ENCODE measurements at places on chromosomes 7 and 10.

GRCh38 chr7:28641752-28642545 is 229.6 kb downstream of the CREB5 start:
- no peak for DNase-seq

DNA sequence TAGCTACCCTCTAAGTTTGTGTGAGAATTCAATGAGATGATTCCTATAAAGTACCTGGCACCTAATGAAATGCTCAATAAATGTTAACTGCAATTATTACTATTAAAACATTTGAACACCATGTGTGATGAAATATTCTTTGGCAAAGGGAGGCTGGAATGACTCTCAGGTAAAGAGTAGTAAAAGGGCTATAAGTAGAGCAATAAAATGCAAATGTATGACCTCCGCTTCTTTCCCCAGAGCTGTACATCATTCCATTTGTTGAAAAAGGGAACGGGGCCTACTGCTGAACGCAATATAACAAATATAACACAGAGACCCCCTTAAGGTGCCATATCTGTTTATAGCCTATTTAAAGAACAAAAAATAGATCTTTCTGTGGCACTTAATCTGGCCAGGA is 27.8 kb downstream of the CELF2 start:
- no peak for DNase-seq

- DNase-seq = peak; percentile 82
These were observed 21.0 kb downstream of the UPP1 start for GRCh38 chr7:48109848-48110663.

DNA sequence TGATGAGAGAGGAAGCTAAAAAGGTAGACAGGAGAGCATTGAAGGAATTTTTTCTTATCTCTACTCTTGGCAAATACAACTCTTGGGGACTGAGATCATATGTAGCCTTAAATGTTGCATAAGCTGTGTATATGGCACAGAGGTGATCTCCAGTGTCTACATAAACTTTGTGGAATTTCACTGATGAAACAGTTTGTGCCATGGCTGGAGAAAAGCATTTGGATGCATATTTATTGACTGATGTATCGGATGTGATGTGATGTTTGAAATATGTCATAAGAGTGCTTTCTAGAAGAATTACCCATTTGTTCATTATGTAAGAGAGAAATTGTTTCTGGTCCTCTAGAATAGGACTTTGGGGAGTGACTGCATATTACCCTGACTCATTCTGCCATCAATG is 244.9 kb upstream of the LRRTM3 start:
- no peak for DNase-seq

DNA sequence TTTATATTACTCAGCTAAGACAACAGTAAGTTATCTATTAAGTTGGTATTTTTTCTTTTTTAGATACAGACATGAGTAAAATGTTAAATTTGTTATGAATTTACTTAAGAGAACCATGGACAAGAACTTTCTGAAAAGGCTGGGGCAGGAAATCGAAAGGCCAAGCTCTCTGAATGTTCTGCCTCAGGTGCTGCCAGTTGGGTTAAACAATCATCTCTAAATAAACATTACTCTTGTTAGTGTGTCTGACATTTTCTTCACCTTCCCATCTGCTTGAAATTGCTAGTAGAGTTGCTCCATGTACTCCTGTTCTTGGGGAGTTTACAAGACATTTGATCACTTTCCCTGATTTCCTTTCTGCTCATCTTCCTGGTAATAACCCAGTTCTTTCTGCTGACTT is 87.5 kb downstream of the ANKRD7 start:
- no peak for DNase-seq

- no peak for DNase-seq
These were observed 297.8 kb upstream of the PRKCQ start for GRCh38 chr10:6877722-6878392.

DNA sequence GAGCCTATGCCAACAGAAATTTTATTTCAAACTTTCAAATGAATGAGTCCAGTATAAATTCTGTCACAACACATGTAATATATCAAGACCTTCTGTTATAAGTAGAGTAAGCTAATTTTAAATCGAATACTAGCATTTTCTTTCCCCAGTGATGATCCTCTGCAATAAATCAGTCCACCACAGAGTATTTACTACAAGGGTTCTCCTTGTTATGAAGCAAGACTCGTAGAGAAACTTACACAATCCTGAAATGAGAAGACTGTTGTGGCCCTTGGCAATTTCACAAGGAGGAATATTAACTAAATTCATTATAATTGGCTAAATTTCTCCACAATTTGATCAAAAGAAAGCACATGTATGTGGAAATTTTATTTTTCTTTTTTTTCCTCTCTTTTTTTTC is 312.4 kb upstream of the DGKB start:
- DNase-seq = no peak
